ENCODE measurements at places on chromosomes 3 and 15. TPM values are rescaled to one million over a fixed set of nuclear protein-coding genes. Genes with fewer than 3 reads are reported as not detected.

Gene GPR27
- total RNA-seq: 1.2 TPM

Gene AADAC
- total RNA-seq: not detected

Gene HES1
- total RNA-seq: 0.40 TPM

DNA sequence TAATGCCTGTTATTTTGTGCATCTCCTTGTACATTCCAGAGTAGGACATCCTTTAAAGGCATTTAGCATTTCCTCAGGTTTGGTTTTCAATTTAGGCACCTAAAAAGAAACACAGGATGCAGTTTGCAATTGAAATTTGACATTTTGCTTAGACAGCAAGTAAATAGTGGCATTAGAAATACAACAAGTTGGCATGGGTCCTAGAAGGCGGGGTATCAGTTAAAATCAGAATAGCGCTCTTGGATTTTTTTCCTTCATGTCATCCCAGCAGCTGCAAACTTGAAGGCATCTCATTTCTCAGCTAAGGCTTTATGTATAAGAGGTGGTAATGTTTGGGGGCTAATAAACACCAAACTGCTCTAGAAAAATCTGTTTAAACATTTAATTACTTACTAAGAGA is 47.5 kb upstream of the SKOR1 start:
- no peak for DNase-seq

- no peak for DNase-seq
Observed at GRCh38 chr3:195173657-195174056, 97.3 kb downstream of the XXYLT1 start.

DNA sequence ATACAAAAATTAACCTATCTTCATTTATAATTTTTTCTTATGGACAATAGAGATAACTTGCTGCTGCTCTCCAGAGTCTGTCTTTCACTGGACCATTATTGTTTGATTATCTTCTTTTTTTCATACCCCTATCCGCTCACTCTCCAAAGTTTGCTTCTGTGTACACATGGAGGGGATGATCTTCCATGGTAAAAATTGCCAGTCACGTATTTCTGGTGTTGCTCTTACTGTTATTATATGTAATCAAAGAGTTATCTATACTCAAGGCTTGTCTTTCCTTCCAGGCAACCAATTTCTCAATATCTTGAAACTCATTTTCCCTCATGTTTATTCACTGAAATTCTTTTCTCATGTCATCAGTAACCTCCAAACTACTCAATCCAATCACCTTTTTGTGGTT is 817.8 kb upstream of the NECTIN3 start:
- no peak for DNase-seq

DNA sequence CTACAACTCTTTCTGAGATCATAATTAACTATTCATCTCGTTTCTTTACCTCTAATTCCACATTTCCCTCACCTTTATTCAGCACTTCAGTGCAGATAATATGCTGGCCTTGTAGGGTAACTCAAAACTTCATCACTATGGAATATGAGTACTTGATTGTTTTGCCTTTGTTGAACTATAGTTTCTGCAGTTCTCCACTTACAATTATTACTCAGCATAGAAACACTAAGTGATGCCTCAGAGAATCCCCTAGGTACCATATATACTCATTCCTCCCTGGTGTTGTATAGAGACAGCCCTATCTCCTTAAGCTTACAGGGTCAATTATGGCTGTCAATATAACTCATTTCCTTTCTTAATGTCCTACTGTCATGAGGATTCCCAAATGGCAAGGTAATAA is 380.6 kb upstream of the RBMS3 start:
- DNase-seq: no peak

- peak; percentile 55 for DNase-seq
Observed at GRCh38 chr3:188578576-188579363, 424.8 kb downstream of the LPP start.

GRCh38 chr3:26099692-26100091 is 309.8 kb downstream of the OXSM start:
- DNase-seq: no peak

- DNase-seq: peak; percentile 40
Observed at GRCh38 chr3:159910991-159911663, 77.5 kb upstream of the IL12A start.

GRCh38 chr15:67468416-67468815 is 52.5 kb upstream of the C15orf61 start:
- DNase-seq: no peak

GRCh38 chr15:35567392-35567791 is 21.4 kb upstream of the DPH6 start:
- no peak for DNase-seq

DNA sequence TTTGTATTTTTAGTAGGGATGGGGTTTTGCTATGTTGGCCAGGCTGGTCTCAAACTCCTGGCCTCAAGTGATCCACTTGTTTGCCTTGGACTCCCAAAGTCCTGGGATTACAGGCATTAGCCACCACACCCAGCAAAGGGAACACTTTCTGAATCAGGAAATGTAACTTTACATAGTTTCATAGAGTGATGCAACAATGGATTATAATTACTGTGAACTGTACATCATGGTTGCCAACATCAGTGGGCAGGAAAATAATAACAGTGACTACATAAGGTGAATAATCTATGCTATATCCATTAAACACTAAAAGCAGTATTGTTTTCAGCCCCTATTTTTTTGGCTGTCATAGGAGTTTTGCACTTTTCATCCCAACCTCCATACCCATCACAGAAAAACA is 5.0 kb upstream of the KPNA1 start:
- DNase-seq: no peak

DNA sequence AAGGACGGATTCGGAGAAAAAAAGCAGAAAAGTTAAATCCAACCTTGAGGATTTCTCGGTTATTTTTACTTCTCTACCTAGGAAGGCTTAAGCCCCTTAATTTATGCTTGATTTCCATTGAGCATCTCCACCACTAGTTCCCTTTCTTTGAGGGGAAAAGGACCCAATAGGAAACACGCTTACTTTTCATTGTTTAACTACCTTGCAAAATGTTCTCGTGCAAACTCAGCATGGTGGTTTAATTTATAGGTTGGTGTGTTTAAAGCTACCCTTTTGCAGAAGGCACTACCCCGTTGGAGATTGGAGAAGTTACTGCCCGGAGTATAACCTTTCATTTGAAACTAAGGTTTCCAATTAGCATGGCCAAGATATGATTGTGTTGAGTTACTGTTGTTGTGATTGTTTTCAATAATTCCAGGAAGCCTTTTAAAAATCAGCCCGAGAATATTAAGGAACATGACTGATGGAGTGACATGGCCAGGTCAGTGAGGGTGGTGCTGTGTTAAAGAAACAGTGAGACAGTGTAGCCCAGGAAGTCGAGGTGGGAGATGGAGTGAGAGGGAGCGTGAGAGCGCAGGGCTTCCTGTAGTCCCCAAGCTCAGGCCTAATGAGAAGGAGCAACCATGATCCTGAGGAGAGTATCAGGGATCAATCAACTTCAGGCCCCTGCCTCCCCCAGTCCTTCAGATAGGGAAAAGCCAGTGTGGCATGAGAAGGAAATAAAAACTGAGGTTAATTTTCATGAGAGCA is 76.6 kb downstream of the AQP9 start:
- DNase-seq: no peak

DNA sequence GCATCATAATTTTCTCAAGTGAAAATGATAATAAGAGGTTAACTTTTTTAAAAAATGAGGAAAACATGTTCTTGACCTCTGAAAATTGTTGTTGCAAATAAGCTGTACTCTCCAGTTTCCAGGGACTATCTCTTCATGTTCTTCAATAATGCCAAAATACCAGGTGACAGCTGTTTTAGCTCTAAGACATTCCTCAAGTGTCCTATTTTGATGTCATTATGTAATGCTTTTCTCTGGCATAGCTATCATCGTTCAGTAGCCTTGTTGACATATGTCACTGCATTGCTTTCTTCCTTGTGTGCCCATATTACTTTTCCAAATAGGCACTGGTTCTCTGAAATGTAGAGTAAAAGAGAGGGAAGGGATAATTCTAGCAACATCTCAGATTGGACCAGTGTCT is 5.7 kb upstream of the FILIP1L start:
- DNase-seq: no peak

DNA sequence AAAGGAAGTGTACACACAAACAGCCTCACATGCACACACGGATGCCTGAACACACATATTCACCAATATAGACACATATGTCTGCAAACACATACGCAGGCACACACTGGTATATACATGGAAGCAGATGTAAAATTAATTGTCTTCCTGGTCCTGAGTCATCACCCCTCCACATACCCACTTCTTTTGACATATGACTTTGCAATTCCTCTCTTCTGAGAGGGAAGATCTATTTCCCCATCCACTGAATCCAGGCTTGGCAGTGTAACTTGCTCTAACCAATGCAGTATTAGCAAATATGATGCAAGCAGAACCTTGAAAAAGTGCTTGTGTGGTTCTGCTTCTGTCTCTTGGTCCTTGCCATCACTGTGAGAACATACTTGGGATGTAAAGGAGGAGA is 76.8 kb upstream of the HRH1 start:
- no peak for DNase-seq

GRCh38 chr3:14812196-14812790 is 6.5 kb upstream of the FGD5 start:
- DNase-seq: no peak

DNA sequence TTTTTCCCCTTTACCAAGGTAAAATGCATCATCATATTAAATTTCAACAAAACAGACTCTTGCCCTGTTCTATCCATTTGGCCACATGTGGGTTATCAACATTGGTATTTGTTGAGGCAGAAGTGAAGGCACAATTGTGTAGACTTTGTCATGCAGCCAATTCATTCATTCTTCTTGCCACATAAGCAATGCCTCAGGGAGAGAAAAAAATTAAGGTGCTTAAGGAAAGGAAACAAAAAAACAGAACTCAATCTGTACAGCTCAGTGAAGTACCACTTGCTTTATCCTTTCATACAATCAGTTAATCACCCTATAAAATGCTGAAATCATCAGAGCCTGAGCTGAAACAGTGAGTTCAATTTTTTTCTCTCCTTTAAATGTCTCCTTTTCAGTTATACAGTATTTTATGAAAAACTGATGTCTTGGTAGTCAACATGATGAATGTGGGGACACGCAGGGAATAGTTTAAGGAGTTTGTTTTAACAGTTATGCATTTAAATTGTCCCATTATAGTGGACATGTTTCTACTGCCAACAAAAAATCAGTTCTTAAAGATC is 588.9 kb downstream of the MFSD1 start:
- DNase-seq: no peak
